ENCODE measurements at places on chromosomes 4 and X. TPM values are rescaled to one million over a fixed set of nuclear protein-coding genes. Genes with fewer than 3 reads are reported as not detected.

DNA sequence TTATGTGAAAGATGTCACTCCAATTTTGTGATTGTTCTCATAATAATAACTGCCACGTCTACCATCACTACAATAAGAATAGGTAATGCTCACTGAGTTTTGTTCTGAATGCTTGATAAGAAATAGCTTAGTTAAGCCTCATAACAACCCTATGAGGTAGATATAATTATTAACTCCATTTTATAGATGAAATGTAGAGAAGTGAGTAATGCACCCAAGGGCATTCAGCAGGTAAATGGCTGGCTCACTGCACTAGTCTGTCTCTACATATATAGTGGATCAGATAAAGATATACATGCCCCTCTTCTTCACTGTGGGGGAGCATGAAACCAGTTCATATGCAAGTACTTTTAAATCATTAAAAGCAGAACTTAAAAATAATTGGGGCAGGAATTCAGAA lies 65.8 kb upstream of the SLC4A4 start:
- DNase-seq = no peak

Gene SLC4A4
- total RNA-seq = 0.51 TPM

Gene EREG
- not detected for total RNA-seq

GRCh38 chr4:36218121-36218520 lies 26.2 kb downstream of the ARAP2 start:
- DNase-seq = no peak

DNA sequence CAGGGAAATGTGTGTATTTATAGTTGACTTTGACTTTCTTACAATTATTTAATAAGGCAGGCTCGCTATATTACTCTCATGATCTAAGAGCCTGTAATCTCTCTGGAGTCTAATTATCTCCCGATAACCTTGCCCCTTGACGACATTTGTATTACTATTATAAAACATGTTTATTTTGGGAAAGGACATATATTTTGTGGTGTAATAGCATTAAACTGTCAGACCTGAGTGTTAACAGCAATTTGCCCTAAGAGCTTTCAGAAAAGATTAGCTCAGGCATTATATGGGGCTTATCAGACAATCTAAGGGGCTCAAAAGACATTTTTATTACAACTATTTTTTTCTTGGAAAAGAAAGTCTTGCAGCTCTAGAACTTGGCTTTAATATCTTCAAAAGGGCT lies 427.9 kb upstream of the SLIT2 start:
- DNase-seq = no peak

- no peak for DNase-seq
Measured at GRCh38 chr4:81505726-81506125, 34.0 kb upstream of the RASGEF1B start.

DNA sequence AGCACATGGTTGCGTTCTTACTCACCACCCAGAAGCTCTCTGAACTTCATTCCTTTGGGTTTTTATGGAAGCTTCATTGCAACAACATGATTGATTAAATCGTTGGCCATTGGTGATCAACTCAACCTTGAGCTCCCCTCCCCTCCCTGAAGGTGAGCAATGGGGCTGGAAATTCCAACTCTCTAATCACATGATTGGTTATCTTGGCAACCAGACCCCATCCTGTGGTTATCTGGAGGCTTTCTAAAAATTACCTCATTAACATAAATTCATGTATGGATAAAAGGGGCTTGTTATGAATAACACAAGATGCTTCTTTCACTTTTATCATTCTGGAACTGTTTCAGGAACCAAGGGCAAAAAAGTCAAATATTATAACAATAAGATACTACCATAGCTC lies 34.6 kb upstream of the NMU start:
- no peak for DNase-seq

Gene ADH7
- not detected for total RNA-seq

Gene GAGE13
- not detected for total RNA-seq

DNA sequence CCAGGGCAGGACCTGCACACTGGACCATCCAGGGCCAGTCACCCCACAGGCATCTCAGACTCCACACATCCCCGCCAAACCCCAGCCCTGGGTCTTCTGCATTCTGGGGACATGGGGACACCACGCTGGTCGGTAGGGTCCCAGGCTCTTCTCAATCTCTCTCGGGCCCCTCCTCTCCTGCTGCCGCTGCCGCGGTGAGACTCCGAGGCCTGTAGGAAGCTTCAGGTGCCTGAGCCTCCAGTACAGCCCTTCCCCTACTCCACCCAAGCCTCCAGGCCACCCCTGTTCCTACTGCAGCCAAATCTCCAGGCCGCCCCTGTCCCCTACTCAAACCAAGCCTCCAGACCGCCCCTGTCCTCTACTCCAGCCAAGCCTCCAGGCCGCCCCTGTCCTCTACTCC lies 5.5 kb upstream of the ASMT start:
- no peak for DNase-seq

- DNase-seq = no peak
Measured at GRCh38 chr4:37805091-37805490, 21.4 kb upstream of the PGM2 start.

GRCh38 chr4:28835501-28835900 lies 1884.7 kb upstream of the PCDH7 start:
- DNase-seq = no peak

Gene HSFX3
- total RNA-seq = not detected

- DNase-seq = no peak
Measured at GRCh38 chr4:8290701-8290970, 21.1 kb downstream of the HTRA3 start.

Gene TLR10
- total RNA-seq = 0.05 TPM

DNA sequence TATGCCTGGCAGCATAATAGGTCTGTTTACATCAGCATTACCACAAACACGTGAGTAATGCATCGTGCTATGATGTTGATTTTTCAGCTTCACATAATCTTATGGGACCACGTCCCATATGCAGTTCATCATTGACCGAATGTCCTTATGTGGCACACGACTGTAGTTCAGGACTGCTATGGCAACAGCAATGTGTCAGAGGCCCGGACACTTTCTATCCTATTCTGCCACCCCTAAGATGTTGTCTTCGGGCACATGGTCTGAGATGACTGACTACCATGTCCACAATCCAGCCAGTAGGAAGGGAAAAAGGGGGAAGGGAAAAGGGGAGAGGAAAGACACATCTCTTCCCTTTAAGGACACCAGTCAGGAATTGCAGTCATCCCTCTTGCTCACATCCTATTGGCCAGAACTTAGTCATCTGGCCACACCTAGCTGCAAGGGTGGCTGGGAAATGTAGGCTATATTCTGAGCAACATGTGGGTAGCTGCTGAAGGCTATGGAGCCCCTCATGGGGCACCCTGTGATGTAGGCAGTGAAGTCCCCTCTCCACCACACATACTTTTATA lies 196.0 kb upstream of the RBPJ start:
- DNase-seq = no peak

Gene ASB11
- total RNA-seq = not detected

Gene IGSF1
- total RNA-seq = not detected

DNA sequence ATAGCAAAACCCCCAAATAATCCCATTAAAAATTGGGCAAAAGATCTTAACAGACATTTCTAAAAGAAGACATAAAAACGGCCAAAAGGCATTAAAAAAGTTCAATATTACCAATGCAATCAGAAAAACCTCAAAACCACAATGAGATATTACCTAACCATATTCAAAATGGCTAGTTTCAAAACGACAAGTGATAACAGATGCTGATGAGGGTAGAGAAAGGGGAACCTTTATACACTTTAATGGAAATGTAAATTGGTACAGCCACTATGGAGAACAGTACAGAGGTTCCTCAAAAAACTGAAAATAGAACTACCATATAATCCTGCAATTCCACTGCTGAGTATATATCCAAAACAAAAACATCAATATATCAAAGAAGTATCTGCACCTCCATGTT lies 6.2 kb downstream of the AADAT start:
- no peak for DNase-seq

GRCh38 chrX:1453395-1453783 lies 680 bp upstream of the ASMTL start:
- DNase-seq = no peak

Gene MAB21L2
- not detected for total RNA-seq

Gene SLC6A14
- not detected for total RNA-seq

- DNase-seq = no peak
Measured at GRCh38 chr4:112416464-112416863, 99.5 kb downstream of the NEUROG2 start.

GRCh38 chrX:133415276-133416105 lies at the start of gene GPC4:
GPC4 (minus strand) TSS chrX:133415489; CDS start chrX:133414965, 524 bp downstream.
- DNase-seq = no peak

- no peak for DNase-seq
Measured at GRCh38 chr4:73777612-73778011, 37.2 kb downstream of the CXCL8 start.

Gene POU3F4
- total RNA-seq = not detected

DNA sequence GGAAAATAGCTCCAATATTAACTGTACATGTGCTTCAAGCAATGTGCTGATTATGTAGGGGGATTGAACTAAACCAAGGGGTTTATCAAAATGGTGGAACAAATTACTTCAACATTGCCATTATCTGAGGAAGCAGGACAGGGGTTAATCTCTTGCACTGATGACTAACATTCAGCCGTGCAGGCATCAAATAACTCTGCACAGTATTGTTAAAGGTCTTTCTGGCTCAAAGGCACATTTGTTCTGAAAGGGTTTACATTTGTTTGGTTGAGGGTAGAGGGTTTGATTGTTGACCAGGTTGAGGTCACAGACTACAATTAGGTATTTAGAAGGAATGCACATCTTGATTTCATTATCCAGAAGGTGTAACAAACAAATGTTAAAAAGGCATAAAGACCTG lies 32.2 kb upstream of the CCSER1 start:
- no peak for DNase-seq

GRCh38 chr4:138051157-138051556 lies 191.0 kb downstream of the SLC7A11 start:
- no peak for DNase-seq

Gene AMTN
- not detected for total RNA-seq

Gene HDAC6
- 81.9 TPM for total RNA-seq

GRCh38 chr4:110211007-110211769 lies 12.8 kb upstream of the ELOVL6 start:
- peak; percentile 13 for DNase-seq

Gene CDKL5
- total RNA-seq = 1.2 TPM

GRCh38 chr4:17531538-17532285 lies 16.7 kb downstream of the CLRN2 start:
- no peak for DNase-seq

DNA sequence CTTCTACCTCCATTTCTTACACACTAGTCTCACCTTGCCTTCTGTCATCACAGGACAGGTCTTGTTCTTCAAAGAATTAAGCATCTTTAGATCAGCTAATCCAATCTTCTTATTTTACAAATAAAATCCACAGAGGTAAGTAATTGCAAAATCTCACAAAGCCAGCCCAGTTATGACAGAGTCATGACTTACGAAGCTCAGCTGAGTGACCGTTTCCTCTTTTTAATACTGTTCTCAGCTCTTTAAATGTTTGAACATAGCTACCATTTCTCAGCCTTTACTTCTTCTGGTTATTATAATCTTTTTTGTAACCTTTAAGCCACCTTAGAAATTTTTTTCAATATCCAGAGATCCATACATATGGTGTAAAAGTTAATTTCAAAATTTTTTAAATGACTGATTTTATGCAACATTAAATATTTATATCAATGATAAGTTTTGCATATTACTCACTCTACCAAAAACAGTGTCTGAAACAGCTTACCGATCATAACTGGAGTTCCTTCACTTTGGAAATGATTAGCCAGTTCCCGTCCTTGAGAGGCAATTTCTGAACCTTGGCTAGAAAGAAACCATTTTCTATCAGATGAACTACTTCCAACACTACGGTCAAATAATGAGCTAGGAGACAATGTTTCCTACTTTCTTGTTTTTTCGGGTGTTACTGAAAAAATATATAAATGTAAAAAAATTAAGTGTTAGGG lies 8.8 kb downstream of the ANKRD37 start:
- DNase-seq = no peak

Gene SHROOM4
- not detected for total RNA-seq

DNA sequence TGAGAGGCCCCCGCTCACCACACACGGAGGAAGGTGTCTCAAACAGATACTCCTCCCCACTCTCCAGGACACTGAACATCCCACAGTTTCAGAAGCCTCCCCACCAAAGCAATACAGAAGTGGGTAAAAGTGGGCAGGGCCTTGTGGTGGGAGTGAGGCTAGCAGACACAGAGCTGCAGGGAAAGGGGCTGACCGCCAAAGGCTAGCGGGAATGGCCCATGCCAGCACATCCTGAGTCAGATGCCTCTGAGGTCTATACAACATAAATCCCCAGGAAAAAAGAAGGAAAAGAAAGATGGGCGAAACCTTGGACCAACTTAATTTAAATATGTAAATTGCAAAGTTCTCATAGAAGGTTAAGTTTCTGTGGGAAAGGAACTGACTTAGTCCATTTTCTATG lies 21.9 kb upstream of the ARHGAP10 start:
- no peak for DNase-seq

- DNase-seq = no peak
Measured at GRCh38 chr4:168648929-168649328, 152.1 kb downstream of the PALLD start.

DNA sequence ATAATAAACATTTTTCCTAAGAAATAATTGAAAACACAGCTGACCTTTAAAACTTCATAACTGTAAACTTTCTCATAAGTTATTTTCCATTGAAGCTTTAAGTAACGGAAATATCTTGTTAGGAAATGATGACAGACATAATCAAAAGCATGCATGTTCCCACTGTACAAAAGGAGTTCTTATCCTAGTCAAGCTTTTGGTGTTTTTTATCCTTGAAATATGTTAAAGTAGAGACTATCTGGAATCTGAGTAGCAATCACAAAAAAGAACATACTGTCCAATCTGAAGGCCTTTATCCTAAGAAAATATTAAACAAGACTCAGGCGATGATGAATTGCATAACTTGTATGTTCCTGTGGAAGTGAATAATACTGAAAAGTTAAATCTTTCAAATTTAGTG lies 14.4 kb downstream of the GEMIN8 start:
- DNase-seq = no peak

GRCh38 chr4:79904331-79904730 lies 168.7 kb downstream of the ANTXR2 start:
- DNase-seq = no peak

DNA sequence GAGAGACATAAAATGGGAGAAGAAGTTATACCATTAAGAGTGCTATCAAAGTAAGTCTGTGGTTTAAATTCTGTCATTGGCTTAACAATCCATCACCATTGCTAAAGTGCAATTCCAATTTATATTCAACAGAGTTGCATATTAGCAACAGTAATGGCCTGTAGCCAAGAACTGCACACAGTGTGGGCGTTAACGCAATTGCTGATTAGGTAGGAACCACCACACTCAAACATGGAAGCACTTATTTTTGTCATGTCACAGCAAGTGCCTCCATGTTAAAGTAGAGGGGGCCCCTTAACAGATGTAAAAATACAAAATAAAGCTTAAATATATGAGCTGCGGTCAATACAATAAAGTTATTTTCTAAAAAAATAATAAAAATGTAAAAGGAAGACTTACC lies 10.8 kb downstream of the LARP7 start:
- DNase-seq = no peak

Gene HMX1
- total RNA-seq = not detected

Gene KIT
- not detected for total RNA-seq

All from activated CD4-positive, alpha-beta memory T cell treated with anti-CD3 and anti-CD28 coated beads for 36 hours (primary cell).